ENCODE measurements at places on chromosomes 2 and 18.

DNA sequence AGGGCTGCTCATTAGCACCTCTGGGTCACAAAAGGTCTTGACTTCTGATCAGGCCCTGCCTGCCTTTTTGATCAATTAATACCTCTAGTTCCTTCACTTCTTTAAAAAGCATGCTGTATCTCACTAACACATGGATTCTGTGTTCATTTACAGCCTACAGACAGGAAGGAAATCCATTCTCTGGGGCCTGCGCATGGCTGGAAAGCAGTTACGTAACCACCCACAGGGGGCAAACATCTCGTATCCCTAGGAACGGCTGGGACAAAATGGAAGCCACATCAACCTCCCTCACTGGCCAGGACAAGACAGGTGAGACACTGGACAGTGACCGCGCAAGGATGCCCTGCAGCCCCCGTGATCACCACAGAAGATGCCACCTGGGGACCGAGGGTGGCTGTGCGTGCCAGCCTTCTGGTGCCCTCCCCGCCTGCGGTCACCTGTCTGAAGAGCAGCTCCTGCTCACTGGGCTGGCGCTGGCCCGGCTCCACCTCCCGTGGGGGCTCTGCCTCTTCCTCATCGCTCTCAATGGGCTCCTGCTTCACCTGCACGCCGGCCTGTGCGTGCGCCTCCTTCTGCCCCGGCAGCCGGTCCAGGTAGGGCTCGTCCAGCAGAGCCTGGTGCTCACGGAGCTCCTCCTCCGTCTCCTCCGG, 266.9 kb downstream of the TWIST2 start:
- no peak for DNase-seq

- no peak for DNase-seq
Measured at GRCh38 chr2:16978301-16978700, 312.7 kb upstream of the CYRIA start.

DNA sequence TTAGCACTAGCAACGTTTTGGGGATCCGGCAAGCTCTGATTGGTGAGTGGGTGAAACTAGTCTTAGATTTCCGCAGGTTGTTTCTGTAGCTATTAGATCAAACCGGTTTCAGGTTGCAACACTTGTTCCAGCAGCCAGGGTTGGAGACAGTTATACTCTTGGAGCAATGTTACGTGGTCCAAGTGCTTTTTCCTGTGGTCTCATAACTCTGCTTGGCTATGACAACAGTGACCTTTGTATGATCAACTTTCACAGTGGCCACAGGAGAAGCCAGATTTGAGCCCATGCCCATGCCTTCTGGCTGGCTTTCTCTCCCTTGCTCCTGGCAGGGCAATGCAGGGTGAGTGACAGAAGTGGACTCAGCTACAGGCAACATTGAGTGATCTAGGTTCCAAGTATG, 84.5 kb upstream of the TAF1B start:
- no peak for DNase-seq

DNA sequence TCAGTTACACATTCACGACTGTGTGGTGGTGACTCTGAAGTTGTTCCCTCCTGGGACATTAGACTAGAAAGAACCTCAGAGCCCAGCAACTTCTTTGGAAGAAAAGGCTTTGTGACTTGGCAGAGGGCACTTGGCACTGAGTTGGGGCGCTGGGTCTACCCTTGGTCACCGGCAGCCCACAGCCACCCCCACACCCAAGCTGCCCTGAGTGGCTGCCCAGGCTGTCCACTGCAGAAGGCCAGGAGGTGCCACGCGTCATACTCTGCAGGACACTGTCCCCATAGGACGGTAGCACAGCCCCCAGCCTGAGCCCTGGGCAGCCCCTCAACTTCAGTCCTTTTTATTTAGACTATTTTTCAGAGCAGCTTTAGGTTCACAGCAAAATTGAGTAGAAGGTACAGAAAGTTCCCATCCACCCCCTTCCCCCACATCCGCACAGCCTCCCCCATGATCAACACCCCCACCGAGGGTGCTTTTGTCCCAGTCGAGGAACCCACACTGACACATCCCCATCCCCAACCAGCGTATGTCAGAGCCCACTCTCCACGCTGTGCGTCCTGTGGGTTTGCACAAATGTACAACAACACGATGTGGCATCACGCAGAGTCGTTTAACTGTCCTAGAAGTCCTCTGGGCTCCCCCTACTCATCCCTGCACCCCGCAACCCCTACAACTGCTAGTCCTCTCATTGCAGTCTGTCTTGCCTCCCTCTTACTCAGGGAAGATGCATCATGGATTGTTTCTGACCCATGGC, 1.1 kb downstream of the PRLH start:
- DNase-seq = no peak

GRCh38 chr18:13366962-13367892, 148.7 kb downstream of the LDLRAD4 start:
- no peak for DNase-seq

DNA sequence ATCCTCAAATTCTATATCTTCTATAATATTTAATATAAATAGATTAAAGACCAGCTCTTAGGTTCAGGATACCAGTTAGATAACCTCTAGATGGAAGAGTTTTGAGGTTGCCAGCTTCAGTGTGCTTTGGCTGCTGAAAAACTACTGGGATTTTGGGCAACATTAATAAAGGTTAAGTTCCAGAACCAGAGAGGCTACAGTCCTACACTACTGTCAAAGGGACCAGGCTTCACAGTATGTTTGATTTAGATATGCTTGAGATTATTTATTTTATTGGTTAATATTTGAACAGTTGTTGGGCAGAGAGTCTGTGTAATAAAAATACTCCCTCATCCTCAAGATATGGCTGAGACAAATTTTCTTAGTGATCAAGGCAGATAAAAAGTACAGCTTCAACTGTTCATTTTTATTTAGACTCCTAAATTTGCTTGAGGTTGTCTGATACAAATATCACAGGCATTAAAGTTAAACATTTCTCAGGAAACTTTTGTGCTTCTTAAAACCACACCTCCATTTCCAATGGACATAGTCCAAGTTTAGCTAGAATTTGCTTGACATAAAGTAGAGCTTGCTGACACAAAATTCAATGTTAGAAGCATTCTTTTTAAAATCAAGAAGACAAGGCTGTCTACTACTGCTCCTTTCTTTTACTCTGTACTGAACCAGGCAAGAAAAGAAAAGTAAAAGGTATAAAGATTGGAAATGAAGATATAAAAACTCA, 19.7 kb upstream of the TMEM17 start:
- no peak for DNase-seq

DNA sequence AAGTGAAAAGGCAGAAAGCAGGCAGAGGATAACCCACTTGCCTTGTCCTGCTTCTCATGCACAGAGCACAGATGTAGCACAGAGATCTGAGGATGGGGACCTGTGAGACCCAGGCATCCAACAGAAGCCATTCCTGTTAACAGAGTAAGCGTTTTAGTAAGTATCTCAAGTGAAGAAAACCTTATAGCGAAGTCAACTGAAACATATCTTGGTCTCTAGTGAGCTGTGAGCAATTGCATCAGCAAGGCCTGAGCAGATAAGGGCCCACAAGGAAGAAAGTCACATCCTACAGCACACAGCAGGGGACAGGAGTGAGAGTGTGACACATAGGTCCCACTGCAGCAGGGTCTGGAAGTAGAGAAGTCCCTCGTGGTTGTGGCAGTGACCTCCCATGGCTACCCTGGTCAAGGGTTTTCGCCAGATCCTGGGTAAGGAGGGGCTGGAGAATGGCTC, 248.7 kb upstream of the TNP1 start:
- no peak for DNase-seq

DNA sequence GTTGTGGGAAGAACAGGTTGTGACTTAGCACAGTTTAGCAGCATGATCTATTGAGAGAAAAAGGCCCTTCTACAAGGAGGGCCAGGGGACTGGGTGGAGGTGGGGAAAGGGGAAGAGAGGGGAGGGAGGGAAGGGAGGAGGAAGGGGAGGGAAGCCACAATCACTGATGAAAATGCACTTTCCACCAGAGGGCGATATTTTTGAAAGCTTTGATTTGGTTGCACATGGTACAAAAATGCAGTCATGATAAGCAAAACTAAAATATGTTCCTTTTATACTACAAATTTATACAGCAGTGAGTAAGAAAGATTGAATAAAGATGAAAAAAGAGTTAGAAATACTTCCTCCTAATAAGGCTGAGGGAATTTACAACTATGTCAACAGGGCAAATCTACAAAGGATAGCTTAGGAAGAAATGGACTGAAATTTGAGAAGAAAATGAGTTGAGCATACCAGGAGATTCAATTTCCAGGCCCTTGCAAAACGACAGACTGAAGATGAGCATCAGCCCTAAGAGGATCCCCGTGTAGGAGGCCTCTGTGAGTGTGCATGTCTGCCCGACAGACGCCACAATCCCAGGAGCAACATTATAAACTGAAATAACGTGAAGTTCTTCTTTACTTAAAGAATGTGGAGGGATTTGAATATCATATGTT, 17.2 kb downstream of the SH3YL1 start:
- DNase-seq = no peak

- no peak for DNase-seq
Measured at GRCh38 chr18:23281626-23282436, 146.5 kb downstream of the CABLES1 start.

DNA sequence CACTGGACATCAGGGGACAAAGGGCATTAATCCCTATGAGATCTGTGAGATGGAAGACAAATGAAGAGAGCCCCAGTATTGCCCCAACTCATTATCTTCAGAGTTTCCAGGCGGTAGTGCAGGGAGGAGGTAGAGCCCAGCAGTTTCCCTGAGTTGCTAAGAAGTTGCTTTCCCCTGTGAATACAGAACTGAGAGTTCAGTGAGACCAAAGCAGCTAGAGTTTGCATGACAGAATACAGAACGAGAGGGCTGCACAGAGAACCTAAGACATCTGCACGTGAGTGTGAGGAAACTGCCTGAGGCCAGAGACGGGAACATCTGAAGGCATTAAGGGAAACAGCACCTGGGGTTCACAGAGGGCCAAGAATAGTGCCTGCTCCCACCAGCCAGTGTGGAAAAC, 18.1 kb upstream of the PGAP1 start:
- DNase-seq = no peak

DNA sequence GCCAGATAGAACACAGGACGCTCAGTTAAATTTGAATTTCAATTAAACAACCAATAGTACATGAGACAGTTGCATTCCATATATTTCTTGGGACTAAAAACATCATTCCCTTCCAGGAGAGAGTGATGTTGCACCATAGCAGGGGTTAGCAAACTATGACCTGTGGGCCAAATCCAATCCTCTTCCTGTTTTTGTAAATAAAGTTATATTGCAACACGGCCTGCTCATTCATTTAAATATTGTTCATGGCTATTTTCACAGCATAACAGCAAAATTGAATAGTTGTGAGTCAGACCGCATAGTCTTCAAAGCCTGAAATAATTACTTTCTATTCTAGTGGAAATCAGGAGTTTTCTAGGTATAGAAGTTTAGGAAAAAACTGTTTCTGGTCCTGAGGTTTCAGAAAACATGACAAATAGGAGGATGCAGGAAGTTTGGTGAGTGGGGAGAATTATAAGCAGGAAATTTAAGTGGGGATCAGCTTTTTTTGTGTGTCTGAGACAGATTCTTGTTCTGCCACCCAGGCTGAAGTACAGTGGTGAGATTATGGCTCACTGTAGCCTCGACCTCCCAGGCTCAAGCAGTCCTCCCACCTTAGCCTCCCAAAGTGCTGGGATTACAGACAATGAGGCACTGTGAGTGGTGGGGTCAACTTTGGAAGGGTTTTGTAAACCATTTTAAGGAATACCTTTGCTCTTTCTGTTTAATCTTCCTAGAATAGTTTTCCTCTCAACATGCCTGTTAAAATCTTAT, 131.5 kb downstream of the SOCS6 start:
- no peak for DNase-seq

GRCh38 chr2:219059725-219060682, 717 bp downstream of the IHH start:
- no peak for DNase-seq

DNA sequence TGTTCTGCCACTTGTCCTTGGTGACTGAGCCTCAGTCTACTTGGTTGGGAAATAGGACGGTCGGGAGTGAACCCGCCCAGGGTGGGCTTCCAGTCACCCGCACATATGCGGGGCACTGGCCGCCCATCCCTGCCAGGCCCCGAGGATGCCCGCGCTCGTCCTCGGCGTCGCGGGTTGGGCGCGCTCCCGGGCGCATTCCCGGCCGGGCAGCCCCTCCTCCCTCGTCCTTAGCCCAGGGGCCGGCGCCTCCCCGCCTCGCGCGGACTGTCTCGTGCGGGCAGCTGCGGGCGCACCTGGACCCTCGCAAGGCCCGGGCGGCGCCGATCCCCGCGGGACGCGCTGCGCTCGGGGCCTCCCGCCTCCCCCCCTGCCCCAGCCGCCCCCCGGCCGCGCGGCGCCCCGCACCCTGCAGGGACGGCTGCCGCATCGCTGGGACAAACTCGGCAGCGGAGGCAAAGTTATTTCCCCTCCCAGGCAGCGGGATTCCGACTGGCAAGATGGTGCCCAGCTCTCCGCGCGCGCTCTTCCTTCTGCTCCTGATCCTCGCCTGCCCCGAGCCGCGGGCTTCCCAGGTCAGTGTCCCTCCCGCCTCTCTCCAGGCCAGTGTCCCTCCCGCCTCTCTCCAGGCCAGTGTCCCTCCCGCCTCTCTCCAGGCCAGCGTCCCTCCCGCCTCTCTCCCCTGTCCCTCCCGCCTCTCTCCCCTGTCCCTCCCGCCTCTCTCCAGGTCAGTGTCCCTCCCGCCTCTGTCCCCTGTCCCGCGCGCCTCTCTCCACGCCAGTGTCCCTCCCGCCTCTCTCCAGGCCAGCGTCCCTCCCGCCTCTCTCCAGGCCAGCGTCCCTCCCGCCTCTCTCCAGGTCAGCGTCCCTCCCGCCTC, at the start of gene FBLN7:
TSS of gene FBLN7 (plus strand) at position 227 of the 874 bp plus-strand sequence. CDS start at position 498, 271 bp downstream.
- DNase-seq = no peak

DNA sequence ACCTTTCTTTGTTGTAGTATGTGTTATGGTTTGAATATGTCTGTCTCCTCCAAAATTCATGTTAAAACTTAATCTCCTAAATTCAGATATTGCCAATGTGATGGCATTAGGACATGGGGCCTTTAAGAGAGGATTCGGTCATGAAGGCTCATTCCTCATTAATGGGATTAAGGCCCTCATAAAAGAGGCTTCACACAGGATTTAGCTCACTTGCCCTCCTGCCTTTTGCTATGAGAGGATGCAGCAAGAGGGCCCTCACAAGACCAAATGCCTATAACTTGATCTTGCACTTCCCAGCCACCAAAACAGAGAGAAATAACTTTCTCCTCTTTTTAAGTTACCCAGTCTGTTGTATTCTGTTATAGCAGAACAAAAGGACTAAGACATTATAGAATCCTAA, 19.7 kb downstream of the ZBTB14 start:
- no peak for DNase-seq

GRCh38 chr2:145598434-145598833, 1078.5 kb upstream of the ZEB2 start:
- DNase-seq = no peak
